Hematopoietic multipotent progenitor cell treated with erythropoietin and hydrocortisone succinate and interleukin-3 and kit ligand, for 8 days (in vitro differentiated cells): ENCODE measurements at places on chromosomes 2 and 18.

GRCh38 chr18:26417190-26417589 lies 131.2 kb downstream of the KCTD1 start:
- no peak for DNase-seq

DNA sequence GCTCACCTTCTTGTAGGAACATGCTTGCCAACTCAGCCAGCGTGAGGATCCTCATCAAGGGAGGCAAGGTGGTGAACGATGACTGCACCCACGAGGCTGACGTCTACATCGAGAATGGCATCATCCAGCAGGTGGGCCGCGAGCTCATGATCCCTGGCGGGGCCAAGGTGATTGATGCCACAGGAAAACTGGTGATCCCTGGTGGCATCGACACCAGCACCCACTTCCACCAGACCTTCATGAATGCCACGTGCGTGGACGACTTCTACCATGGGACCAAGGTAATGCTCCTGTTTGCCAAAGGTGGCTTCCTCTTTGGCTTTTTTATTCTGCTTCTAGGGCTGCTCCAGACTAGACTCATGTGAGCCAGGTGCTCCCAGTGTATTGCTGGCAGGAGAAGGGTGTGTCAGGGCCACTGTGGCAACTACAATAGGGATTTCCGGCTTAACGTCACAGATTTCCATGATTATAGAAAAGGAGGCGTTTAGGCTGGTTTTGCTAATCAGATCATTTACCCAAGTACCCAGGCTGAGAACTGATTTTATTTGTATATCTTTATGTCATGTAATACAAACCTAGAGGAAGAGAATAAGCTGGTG lies 50.6 kb downstream of the DPYSL5 start:
- no peak for DNase-seq

DNA sequence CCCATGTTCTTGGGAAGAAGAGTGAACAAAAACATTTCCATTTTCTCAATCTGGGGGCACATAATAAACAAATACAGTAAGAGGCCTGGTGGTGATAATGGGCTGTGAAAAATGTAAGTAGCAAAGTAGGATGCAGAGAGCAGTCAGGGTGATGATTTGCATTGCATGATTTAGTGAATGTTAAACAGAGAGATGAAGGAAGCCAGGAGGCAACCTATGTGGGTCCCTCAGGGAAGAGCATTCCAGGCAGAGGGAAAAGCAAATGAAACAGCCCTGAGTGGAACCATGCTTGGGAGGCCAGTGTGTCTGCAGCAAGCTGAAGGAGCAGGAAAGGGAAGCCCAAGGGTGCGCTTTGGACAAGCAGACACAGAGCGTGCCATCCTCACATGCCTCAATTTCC lies 5.4 kb downstream of the VIT start:
- no peak for DNase-seq

DNA sequence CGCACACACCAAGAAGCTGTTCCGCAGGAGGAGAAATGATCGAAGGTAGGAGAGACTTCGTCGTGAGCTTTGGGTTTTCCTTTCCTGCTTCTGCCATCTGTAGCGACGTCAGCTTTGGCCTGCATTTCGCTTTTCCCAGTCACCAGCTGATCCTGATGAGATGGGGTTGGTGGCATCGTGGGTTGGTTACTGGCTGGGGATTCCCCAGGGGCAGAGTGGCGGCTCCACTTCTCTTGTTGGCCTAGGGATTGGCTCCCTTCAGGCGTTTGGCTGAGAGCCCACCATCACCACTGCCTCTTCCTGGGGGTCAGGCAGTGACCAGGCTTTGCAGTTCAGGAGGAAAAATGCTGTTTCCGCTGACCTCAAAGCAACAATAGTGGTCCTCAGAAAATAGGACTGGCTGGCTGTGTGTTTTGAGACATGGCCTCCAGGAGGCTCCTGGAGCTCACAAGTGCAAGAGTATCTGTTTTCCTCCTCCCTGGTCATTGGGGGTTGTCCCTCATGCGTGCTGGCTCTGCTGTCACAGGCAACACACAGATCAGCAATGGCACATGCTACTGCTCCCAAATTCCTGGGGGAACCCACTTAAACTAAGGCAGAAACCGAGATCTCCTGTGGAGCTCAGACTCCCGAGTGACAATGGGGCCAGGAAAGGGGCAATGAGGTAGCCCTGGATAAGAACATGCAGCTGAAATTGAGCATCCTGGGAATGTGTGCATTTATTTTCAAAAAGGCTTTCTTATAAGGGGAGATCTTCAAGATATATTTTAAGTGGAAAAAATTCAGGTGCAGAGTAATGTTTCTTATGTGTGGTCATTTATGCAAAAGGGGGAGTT lies 173.0 kb downstream of the CTIF start:
- DNase-seq, result peak; percentile 9

GRCh38 chr18:63974991-63975390 lies 5.1 kb downstream of the SERPINB8 start:
- DNase-seq, result peak; percentile 11

GRCh38 chr2:86068136-86068588 lies 37.5 kb downstream of the POLR1A start:
- no peak for DNase-seq

DNA sequence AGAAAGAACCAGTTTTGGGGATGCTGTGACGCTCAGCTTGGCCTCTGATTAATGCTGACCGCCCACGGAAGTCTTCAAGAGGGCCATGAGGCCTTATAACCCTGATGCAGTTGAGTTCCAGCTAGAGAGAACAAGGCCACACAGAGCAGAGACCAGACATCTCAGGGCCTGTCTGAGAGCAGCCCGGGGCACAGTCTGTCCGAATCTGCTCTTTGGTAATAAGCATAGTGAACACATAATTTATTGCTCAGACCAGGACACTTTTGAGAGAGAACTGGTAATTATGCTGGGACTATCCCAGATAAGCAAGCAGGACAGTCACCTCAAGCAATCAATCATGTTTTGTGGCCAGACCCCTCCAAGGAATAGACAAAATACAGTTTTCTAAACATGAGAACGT lies 68.5 kb downstream of the STPG4 start:
- DNase-seq, result no peak

- DNase-seq, result no peak
Measured at GRCh38 chr2:84450288-84451227, 8.5 kb downstream of the SUCLG1 start.

GRCh38 chr2:237511433-237511832 lies 24.4 kb downstream of the MLPH start:
- no peak for DNase-seq

DNA sequence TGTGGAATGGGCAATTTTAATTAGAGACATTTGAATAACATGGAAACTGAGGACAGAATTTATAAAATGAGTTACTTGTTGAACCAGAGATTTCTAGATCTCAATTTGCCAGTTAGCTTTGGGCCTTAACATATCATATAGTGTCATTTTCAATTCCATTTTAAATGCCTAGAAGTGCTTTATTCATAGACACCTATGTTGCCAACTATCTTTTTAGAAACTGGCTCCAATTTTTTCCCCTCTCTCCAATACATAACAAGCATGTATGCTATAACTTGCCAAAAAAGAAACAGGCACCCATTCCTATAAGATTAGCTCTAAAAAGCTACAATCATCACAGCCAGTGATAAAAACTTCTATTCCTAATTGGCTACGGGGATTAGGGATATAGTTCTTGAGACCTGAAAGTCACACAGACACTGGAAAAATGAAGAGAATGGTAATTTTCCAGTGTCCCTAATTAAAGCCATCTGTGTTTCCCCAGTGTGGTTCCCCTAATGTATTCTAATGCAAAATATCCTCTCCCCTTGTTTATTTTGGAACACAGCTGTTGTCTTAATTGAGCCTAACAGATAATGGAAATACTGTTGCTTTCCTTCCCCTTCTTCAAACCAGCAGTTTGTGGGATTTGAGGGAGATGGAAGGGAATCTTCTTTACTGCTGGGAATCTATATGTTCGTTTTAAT lies 205.5 kb upstream of the FSHR start:
- DNase-seq, result no peak

DNA sequence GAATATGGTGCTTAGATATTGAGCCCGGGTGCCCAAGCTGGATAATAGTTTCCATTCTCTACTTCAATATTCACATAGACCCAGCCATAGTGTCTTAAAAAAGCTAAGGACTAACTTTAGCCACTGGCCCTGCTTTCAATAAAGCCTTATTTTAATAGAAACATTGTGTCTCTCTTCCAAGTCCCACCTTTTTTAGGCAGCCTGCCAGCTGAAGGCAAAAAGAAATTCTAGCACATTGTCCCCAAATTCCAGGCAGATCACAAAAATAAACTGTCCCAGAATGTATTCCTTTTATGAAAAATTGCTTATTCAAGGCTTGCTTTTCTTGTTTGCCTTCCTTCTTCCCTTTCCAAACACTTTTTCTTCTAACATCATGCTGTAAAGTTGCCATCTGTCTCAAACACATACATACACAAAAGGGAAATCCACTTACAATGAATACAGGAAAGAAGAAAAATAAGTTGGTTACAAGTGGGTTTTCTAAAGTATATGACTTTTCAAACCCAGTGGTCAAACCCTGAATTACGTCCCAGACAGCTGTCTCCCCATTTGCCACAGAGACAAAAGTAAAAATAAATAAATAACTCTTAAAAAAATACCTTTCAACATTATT lies 778.5 kb downstream of the BCL11A start:
- DNase-seq, result no peak

DNA sequence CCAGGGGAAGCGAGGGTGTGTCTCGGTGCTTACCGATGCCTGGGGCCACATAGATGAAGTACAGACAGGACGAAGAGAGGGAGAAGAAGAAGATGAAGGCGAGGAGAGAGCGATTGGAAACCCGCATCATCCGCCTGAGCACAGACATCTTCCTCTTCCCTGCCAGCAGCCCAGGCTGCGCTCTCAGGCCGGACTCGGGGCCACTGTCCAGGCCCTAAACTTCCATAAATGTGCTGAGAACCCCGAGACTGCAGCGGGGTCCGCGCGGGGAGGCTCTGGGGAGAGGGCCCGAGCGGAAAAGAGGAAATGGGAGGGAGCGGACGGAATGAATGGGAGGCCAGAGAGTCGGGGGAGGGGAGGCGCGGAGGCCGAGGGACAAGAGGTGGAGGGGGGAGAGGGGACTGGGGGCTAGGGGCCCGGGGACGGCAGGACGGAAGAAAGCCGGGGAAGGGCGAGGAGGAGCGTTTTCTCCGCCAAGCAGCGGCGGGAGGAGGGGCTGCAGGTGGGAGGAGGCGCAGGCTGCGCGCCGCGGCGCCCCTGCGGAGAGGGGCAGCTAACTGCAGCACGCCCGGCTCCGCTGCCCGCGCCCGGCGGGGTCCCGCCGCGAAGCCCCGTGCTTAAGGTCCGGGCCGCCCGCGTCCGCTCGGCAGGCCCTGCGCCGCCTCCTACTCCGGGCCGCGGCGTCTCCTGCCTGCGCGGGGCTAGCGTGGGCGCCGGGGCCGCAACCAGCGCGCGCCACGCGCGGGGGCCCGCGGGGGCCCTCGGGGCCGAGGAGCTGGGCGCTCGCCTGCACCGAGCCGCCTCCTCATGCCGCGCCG lies at the start of gene B4GALT6:
Gene B4GALT6 (minus strand): TSS at position 303 of the 818 bp plus-strand sequence. CDS start 155 bp downstream, at position 148.
- DNase-seq, result peak; percentile 71

DNA sequence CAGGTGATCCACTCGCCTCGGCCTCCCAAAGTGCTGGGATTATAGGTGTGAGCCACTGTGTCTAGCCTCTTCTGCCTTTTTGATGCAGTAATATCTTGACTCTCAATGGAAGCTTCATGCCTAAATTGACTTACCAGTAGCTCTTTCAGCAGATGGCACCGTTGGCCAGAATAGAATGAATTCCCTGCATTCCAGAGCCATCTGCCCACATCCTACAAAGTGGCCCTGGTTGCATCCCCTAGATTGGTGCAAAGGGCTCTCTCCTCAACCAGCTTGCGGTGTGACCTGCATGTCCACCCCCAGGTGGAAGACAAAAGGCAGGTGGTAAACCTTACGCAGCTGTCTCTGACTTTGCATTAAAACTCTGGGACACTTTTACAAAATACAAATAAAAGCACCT lies 4.4 kb upstream of the PARD6G start:
- DNase-seq, result no peak

- no peak for DNase-seq
Measured at GRCh38 chr2:238997137-238997390, 149.2 kb downstream of the TWIST2 start.

- DNase-seq, result no peak
Measured at GRCh38 chr2:79085382-79085781, 2.4 kb downstream of the REG1B start.

DNA sequence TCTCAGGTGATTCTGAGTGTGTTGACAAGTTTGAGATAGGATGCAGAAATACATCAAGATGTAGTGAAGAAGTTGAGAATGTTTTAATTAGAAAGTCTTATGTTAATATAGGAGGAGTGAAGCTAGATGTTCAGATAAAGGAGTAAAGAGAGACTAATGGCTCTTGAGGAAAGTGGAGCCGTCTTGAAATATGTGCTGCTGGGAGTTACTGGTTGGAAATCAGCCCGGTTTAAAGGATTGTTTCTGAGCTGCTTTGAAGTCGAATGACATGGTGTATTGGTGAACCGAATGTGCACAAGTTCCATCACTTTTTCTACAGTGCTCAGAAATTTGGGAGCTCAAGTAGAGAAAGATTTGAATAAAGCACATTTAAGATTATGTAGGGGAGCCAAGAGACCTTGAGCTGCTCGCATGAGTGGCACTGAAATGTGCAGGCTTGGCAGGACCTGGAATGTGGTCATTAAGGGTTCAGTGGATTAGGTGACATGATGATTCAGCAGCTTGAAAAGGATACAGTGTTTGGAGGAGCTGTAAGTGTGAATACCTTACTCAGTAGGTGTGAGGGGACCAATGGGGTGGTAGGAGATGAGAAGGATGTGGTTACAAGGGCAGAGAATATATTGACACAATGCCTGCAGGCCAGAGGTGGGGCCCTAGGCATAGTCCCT lies 68.6 kb downstream of the CAB39 start:
- DNase-seq, result no peak

GRCh38 chr2:46211461-46211860 lies 85.7 kb upstream of the EPAS1 start:
- no peak for DNase-seq

- no peak for DNase-seq
Measured at GRCh38 chr18:44502221-44502620, 178.5 kb upstream of the SETBP1 start.

- no peak for DNase-seq
Measured at GRCh38 chr18:73975266-73975665, 172.4 kb downstream of the FBXO15 start.

- DNase-seq, result no peak
Measured at GRCh38 chr18:6613581-6613980, 115.9 kb upstream of the ARHGAP28 start.

DNA sequence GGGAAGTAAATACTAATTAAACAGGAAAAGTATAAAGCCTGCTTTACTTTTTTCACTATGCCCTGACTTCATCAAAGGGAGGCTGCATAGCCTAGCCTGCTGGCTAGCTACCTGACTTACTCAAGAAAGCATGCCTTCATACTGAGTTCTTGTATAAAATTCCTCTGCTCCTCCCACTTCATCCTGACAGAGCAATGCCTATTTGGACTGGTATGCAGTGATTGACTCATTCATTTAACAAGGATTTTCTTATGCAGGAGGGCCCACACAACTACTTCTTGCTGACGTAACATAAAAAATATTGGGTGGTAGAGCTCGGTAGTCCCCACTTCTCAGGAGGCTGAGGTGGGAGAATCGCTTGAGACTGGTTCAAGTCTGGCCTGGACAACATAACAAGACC lies 70.5 kb downstream of the PRPF40A start:
- no peak for DNase-seq
